ENCODE measurements at places on chromosomes 12 and 14.
A peak's percentile ranks its signal among the peaks of the same experiment; 100 is the strongest.

- DNase-seq: no peak
Measured at GRCh38 chr12:130838284-130838950, 633 bp downstream of the STX2 start.

DNA sequence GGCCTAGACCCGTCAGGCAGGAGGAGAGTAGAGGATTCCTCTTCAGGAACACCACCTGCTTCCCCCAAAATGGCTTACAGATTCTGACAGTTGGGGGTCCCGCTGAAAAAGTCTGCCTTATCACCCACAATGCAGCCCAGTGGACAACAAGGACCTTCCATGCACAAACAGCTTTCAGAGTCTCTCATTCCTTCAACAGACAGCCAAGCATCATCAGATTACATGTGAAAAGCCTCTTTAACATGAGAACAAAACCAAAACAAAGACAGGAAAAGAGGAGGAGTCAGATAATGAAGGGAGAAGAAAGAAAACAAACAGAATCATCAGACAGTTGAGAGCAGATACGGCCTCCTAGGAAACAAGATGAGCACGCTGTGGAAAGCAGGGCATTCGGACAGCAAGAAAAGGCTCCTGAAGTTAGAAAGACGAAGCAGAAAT is 18.3 kb downstream of the KCTD10 start:
- no peak for DNase-seq

- no peak for DNase-seq
Measured at GRCh38 chr12:94717656-94718055, 67.3 kb upstream of the TMCC3 start.

- DNase-seq: no peak
Measured at GRCh38 chr14:71947947-71948500, 15.8 kb downstream of the RGS6 start.

GRCh38 chr12:81461163-81461562 is 298.0 kb downstream of the PPFIA2 start:
- no peak for DNase-seq

GRCh38 chr12:91213-91612 is 24.6 kb downstream of the IQSEC3 start:
- no peak for DNase-seq

GRCh38 chr12:104863296-104863948 is 94.7 kb downstream of the SLC41A2 start:
- DNase-seq: no peak

DNA sequence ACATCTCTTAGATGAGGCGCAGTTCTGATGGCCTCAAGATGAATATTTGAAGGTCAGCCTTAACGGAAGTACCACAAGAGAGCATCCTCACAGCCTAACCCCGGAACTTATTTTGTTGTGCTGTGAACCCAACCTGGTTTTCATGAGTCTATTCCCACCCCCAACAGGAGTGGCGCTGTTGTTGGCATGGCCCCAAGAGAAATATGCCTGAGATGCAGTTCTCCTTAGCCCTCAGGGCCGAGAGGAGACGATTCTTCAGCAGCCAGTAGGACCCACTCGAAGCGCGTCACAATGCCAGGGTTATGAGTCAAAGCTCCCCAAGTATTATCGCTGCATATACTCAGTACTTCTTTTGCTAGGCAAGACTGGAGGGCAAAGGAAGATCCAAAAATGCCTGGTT is 24.5 kb upstream of the BCL11B start:
- DNase-seq: no peak

GRCh38 chr14:59085207-59085739 is 103.2 kb upstream of the DAAM1 start:
- no peak for DNase-seq

- DNase-seq: no peak
Measured at GRCh38 chr14:94636744-94637412, 24.7 kb downstream of the SERPINA3 start.

DNA sequence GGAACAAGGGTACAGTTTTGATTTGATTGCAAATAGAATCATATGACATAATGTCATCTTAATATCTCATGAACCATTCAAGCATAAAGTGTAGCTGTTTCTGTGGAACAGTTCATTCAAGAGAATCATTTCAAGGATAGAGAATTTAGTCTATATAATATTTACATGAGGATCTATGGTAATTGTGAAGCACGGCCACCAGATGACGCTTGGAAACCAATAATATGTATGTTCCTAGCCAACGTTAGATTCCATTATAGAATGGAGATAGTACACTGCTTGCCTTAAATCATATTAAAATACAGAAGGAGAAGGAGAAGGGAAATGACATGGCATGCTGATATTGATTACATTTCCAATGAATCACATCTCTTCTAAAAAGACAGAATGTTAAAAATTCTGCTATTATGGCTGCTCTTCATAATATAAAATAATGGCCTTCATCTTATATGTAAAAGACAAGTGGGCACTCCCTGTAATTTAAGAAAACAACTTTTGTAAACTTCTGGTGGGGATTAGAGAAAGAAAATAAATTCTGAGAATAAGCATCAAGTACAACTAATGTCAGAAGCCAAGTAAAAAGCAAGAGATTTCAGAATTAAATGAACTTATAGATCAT is 351.0 kb downstream of the NAV3 start:
- DNase-seq: peak; percentile 59

DNA sequence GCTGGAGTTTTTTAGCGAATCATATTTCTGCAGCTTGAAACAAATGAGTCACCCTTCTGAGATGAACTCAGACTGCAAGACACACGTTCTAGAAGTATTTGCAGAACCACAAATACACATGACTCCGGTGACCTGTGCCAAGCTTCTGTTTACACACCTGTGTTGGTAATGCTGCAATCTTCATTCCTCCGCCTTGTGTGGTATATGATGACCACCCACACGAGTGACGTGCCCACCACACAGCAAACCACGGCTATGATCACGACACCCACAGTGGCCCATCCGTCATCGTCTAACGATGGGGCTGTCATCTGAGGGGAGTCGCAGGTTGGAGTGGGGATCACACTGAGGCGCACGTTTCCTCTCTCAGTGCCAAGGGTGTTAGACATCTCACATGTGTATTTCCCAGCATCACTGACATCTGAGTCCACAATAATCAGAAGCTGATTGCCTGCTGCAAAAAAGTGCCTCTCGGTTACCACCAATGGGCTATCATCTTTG is 43.0 kb downstream of the LRIG3 start:
- DNase-seq: no peak

DNA sequence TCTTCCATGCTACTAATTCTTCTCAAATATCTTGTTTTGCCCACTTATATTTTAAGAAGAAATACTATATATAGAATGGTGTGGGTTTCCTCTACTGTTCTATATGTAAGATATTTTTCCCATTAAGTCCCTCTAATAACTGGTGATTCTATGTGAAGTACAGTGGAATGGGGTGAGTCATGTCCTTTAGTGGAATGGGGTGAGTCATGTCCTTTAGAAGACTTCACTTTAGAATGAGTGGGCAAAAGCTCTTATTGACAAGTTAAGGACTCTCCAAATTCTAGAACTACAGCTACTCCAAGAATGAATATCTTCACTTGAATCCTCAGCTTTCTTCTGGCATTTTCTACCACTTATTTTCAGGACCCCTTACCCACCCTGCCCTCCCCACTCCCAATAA is 349.9 kb downstream of the ETNK1 start:
- no peak for DNase-seq

GRCh38 chr12:81412940-81413339 is 335.1 kb downstream of the ACSS3 start:
- DNase-seq: no peak

GRCh38 chr12:32390572-32391219 is 8.7 kb upstream of the FGD4 start:
- no peak for DNase-seq

DNA sequence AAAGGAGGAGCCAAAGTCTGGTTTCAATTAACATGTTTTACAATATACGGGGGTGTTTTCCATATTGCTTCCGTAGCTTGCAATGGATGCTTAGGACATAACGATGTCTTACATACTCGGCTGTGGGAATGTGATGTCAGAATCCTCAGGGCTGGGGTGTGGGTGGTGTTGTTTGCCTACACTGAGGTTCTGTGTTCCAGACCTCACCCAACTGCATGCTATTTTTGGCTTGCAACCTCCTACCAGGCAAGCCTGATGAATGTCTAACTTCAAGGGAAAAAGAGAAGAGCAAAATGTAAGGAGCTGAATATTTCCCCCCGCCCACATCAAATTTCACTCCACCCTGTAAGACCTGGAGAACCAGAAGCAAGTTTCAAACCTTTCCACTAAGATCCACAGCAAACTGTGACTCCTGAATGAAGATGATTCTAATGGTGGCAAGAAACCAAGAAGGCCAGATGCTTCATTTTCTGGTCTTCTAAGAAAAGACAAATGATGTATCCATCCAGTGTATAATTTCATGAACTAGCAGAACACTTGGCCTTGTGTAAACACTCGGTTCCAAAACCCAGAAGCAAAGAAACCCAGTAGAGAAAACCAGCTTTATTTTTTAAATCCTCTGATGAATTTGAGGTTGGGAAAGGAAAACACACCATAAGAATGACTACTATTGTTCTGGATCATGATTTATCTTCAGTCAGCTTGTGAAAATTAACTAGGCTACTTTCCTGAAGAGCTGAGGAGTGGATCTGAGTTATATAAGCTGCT is 227.9 kb downstream of the DACT1 start:
- DNase-seq: no peak

DNA sequence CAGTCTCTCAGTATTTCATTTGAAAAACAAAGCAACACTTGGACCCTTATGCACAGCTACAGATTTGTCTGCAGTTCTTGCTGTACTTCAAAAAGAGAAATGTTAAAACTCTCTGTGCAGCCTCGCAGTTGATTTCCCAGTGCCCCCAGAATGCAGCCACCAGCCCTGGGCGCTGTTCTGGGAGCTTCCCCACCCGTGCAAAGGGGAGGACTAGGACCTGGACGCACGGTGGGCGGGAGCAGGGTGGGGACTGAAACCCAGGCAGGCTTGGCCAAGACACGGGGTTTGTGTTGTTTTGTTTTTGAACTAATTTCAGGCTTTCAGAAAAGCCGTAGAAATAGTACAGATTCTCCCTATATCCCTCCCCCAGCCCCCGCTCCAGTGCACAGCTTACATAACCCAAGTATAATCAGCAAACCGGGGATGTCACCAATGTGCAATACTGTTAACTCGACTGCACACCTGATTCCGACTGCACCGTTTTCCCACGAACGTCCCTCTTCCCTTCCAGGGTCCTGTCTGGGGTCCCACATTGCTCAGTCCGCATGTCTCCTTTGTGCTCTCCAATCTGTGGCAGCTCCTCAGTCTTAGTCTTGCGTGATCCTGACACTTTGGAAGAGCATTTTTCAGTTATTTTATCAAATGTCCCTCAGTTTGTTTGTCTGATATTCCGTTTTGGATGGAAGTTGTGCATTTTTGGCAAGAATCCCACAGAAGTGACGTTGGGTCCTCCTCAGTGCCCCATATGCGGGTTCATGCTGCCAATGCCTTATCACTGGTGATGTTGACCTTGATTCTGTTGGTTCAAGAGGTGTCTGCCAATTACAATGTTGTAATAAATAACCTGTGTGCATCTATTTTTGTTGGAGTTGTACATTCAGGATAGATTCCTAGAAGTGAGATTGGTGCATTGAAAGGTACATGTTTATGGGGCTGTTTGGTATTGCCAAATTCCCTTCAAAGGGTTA is 95.9 kb downstream of the SETD3 start:
- DNase-seq: no peak

DNA sequence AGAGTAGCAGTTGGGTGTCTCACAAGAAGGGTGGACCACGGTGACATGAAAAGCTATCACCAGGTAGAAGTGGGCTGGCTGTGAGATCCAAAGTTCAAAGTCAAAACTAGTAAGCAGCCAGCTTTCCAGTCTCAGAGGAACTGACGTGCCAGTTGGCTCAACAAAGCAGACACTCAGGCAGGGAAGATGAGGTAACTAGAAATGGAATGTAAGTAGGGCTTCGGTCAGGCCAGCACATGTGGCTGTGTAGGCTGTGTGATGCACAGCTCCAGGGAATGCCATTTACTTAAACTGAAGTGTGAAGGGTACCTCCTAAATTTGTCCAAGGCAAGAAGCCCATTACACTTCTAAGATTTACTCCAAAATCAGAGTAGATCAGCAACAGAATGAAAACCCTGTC is 43.6 kb downstream of the PTPRR start:
- no peak for DNase-seq

DNA sequence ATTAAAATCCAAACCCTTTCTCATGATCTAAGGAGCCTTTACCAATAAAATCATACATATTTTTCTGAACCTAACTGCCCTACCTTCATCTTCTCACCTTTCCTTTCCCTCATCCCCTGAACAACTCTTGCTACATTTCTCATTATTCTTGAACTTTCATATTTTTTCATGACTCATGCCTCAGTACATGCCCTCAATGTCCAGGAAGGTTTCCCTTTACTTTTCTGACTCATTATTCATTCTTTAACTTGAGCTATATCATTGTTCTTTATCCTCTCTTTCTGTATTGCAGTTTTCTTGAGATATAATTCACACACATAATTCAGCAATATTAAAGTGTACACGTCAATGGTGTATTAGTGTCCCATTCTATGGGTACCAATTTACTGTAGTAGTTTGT is 231.0 kb downstream of the ALG10B start:
- no peak for DNase-seq

DNA sequence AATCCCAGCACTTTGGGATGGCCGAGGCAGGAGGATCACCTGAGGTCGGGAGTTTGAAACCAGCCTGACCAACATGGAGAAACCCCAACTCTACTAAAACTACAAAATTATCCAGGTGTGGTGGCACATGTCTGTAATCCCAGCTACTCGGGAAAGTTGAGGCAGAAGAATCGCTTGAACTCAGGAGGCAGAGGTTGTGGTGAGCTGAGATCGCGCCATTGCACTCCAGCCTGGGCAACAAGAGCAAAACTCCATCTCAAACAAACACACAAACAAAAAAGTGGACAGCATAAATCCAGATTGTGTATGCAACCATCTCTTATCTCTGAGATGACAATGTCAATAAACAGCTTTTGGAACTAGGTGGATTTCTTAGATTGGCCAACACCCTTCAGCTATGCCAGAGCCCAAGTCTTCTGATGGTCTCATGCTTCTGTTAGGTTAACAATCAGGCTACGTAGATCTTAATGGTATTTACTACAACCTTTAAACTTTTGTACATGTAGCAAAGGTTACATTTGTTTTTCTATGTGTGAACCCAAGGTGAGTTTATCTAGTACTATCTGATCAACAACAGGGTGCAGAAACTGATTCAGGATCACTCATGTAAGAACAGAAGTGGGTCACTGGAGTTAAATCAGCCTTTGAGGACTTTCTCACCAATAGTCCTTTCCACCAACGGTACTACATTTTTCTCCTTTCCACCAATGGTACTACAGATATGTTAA is 73.7 kb downstream of the DUSP16 start:
- DNase-seq: no peak

DNA sequence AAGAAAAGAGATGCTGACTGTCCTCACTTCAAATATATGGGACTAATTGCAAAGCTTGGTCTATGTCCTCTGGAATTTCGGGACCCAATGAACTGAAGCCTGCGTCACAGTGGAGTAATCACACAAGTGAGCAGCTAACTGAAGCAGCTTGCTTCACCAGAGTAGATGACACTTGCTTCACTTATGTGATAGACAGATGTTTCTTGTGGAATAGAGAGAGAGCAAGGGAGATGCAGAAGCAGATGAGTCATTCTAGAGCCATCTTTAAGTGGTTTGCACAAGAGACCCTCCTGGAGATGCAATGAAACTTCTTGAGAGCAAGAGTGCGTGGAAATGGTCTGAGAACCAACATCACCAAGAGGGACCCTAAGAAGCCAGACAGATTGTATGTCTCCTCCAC is 1537.1 kb upstream of the FLRT2 start:
- no peak for DNase-seq

GRCh38 chr12:31317471-31318395 is 8.2 kb downstream of the SINHCAF start:
- no peak for DNase-seq

Measured in NCI-H1417 treated with DMSO at 0.1 percent for 48 hours (cell line).